Common myeloid progenitor, CD34-positive (primary cell): ENCODE measurements at places on chromosomes 2 and 18.

DNA sequence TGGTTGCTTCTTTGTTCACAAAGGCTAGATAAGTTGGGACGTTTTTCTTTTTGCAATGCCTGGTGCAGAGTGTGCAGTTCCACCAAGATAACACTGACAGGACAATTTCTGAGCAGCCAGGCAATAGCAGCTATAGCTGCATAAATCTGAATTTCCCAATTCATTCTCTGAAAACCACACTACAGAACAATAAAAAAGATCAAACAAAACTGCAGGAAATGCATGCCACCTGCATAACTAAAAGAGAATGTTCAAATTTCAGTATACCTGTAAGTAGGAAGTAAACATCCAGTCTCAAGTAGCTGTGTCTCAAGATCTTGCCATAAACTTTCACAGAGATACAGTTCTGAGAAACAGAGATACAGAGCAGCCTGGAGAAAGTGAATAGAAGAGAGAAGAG is 5.3 kb upstream of the KCTD18 start:
- H3K4me3 ChIP-seq: no peak overlapping the region
- no peaks in the 10 kb centered on the region for H3K27me3 ChIP-seq
- no peak for DNase-seq
- H3K4me1 ChIP-seq: peaks cover 5% of the 10 kb centered on the region
- no peak overlapping the region for H3K27ac ChIP-seq
- no peaks in the 10 kb centered on the region for H3K36me3 ChIP-seq

- H3K27me3 ChIP-seq: no peaks in the 10 kb centered on the region
- H3K4me1 ChIP-seq: no peaks in the 10 kb centered on the region
- H3K4me3 ChIP-seq: no peak overlapping the region
Observed at GRCh38 chr2:64905338-64906024, 83.7 kb upstream of the SLC1A4 start.

GRCh38 chr2:85838181-85838580 is 50.6 kb downstream of the ST3GAL5 start:
- no peaks in the 10 kb centered on the region for H3K4me1 ChIP-seq
- no peak overlapping the region for H3K27ac ChIP-seq
- no peaks in the 10 kb centered on the region for H3K36me3 ChIP-seq
- no peak overlapping the region for H3K4me3 ChIP-seq

DNA sequence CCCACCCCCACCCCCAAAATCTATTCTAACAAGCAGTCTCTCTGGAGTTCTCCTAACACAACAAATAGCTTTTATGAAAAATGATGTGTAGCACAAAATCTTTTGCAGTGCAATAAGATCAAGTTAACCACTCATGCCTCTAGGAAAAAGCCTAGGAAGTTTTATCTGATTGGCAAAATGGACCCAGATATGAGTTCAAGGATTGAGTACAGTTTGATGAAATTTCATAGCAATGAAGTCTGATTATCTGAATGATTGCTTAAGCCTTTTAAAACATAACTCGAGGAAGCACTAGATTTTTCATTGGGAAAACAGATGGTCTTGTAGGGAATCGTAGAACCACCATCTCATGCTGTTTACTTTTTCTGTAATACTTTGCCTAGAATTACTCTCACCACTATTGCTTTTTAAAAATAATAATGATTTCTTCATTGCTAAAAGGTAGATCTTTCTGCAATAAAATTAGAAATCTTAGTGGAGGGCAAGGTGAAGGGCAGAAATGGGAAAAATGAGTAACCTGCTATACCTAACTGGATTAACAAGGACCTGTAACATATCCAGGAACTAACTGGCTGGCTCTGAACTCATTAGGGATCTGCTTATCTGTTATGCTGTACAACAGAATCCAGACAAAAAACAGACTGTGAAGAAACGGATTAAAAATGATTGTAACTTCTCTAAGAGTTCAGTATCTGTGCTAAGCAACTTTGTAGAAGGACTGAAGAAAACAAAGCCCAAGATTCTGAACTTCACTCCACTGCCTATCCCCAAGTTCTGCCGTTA is 73.7 kb upstream of the ETAA1 start:
- no peak for DNase-seq
- no peaks in the 10 kb centered on the region for H3K4me1 ChIP-seq
- H3K27ac ChIP-seq: no peak overlapping the region
- H3K36me3 ChIP-seq: no peaks in the 10 kb centered on the region

- H3K27ac ChIP-seq: no peak overlapping the region
- DNase-seq: no peak
- H3K4me3 ChIP-seq: no peak overlapping the region
- no peaks in the 10 kb centered on the region for H3K27me3 ChIP-seq
- H3K36me3 ChIP-seq: no peaks in the 10 kb centered on the region
Observed at GRCh38 chr2:51534166-51534565, 502.2 kb upstream of the NRXN1 start.

DNA sequence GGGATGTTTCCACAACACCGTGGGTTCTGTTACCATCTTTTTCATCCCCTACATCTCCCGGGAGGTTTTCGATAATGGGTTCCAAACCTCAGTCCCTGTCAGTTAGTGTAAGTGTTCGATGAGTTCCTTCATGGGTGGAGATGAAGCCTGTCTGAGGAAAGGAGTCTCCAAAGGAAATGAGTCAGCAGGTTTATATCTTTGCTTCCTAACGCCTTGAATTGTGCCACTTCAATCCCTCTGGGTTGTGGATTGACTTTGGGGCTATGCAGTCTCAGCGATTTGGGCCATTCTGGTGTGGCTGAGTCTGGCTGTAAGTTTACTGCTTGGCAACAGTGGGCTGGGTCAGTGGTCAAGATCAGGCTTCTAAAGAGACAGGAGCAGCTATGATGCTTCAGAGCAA is 1.2 kb downstream of the SERPINB5 start:
- no peaks in the 10 kb centered on the region for H3K36me3 ChIP-seq
- no peaks in the 10 kb centered on the region for H3K27me3 ChIP-seq

DNA sequence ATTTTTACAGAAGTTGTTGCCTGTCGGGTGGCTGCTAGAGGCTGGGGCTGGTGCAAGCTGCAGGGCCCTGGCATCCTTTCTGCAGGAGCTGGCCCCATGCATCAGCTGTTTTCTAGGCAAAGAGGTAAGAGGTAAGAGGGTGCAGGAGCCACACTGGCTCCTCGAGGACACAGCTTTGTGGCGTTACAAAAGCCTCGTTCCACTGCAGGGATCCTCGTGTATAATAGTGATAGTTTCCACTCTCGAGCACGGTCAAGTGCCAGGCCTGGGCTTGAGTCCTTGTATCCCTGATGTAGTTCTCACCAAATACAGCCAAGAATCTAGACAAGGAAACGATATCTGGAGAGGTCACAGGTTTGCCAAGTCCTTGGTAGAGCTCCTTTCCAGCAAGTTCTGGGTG is 33.2 kb upstream of the FHOD3 start:
- peaks cover 2% of the 10 kb centered on the region for H3K4me1 ChIP-seq
- H3K4me3 ChIP-seq: no peak overlapping the region
- no peaks in the 10 kb centered on the region for H3K27me3 ChIP-seq

DNA sequence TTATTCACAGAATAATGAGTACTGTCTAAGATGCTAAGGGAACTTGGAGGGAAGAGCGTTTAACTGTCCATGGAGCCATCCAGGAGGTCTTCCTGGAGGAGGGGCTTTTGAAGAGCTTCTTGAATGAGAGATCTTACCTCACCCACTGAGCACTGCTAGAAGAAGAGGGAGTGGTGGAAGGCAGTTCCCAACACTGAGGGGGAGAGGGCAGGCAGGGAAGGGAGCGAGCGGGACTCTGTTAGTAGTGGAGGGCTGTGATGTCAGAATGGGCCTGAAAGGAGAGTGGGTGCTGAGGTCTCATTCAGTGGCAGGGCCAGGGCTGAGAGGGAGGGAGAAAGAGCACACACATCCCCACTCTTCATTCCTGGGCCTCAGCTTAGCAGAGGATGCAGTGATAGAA is 65.0 kb downstream of the NCK2 start:
- H3K27ac ChIP-seq: no peak overlapping the region
- no peak overlapping the region for H3K4me3 ChIP-seq
- no peaks in the 10 kb centered on the region for H3K36me3 ChIP-seq
- no peak for DNase-seq

- H3K27me3 ChIP-seq: no peaks in the 10 kb centered on the region
- DNase-seq: no peak
- H3K4me3 ChIP-seq: no peak overlapping the region
- no peaks in the 10 kb centered on the region for H3K4me1 ChIP-seq
Observed at GRCh38 chr2:71788601-71789240, 335.4 kb downstream of the DYSF start.

GRCh38 chr2:98188351-98189046 is 101.5 kb downstream of the VWA3B start:
- H3K4me3 ChIP-seq: no peak overlapping the region
- no peaks in the 10 kb centered on the region for H3K36me3 ChIP-seq
- peak; percentile 20 for DNase-seq
